ENCODE measurements at places on chromosomes 5 and 9.
A peak's percentile ranks its signal among the peaks of the same experiment; 100 is the strongest.

DNA sequence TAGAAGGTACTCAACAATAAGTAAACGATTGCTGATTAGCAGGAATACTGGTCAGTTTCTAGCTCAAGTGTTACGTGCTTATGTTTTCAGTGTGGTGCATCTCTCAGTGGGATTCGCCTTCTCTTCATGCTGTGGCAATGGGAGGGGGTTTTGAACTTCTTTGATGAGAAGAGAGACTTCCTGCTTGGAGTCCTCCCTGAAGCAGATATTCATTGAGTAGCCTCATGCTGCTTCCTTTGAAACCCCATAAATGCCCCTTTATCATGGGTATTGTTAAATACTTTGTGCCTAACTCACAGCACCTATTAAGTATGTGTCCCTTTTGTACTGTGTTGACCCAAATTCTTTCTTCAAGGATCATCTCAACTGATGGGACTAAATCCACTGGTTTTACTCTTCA lies 116.5 kb downstream of the DOCK8 start:
- no peak for DNase-seq

DNA sequence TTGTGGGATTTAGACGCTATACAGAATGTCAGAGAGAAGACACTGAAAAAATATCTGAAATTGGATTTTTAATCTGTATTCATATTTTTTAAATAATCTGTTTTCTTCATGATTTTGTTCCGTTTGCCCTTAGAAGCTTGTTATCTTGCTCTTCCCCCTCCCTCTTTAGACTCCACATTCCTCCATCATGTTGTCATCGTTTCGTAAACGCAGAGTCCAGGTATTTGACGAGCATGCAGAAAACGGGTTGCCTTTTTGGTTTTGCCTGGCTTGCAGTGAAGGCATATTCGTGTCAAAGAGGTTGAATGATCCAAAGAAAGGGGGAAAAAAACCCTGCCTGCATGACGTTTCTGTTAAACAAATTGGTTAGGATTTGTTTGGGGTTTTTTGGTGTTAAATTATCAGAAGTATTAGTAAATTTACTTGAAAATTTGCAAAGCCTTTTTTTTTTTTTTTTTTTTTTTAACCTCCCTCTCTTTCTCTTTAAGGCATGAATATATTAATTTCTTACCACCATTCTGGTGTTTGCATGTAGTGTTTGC lies 2.9 kb downstream of the SPTAN1 start:
- DNase-seq: peak; percentile 33

DNA sequence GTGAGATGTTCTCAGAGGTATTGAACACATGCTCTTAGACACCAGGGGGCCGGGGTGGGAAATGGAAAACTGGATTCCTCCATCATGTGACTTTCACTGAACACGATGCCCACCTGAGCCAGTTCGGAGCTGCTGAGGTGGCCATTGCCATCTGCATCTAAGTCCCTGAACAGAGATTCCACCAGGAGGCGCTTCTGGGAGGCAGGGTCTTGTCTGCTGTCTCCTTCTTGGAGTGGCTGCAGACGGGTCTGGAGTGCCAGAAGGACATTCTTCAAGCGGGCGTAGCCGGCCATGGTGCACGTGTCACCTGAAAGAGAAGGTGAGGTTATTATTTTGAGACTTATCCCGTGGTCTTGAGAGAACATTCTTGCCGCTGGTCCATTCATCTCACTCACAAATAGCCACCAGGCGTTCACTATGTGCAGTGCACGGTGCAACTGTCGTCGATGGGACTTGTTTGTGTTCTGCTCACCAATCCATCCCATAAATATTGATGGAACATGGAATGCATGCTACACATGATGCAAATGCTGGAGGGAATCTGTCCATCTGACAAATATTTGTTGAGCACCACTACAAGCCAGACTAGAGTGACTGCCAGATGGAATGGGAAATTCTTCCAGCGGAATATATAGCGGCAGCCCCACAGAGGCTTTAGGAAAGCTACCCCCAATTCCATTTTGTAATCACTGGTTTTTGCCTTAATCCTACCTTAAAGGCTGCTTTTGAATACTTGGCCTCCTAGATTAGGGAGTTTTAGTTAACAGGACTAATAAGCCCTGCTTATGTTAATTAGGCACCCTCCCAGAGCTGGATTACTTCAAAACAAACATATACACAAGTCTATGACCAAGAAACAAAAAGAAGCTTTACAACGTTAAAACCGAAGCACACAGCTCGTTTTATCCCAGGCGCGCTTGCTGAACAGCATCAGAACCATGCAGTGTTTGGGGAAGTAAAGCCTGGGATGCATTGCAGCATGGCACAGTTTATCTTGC lies 264.8 kb downstream of the HSPA4 start:
- DNase-seq: peak; percentile 58

GRCh38 chr5:74262544-74263207 lies 377.9 kb downstream of the ENC1 start:
- no peak for DNase-seq

GRCh38 chr9:110580850-110581249 lies 1.3 kb upstream of the SVEP1 start:
- no peak for DNase-seq

GRCh38 chr9:136110082-136111061 lies 8.3 kb downstream of the TMEM250 start:
- peak; percentile 40 for DNase-seq

- DNase-seq: no peak
Measured at GRCh38 chr5:45765561-45765960, 69.4 kb upstream of the HCN1 start.

DNA sequence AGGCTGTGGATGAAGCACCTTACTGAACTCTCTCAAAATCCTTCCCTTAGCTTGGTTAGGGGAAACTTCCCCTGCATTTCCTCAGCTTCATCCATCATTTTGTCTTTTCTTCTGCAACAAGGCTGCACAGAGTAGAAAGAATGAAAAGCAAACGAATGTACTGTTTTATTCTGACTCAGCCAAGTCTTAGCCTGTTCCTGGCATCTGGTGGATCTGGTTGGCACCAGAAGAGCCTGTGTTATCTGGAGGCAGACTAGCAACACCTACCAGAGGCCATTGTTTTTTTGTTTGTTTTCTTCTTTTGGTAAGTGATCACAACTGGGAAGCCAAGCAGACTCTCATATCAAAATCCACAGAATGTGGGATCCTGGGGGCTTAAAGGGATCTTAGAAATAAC lies 200.7 kb downstream of the FANCC start:
- DNase-seq: no peak

GRCh38 chr9:18996211-18996610 lies 36.8 kb downstream of the SAXO1 start:
- DNase-seq: no peak

DNA sequence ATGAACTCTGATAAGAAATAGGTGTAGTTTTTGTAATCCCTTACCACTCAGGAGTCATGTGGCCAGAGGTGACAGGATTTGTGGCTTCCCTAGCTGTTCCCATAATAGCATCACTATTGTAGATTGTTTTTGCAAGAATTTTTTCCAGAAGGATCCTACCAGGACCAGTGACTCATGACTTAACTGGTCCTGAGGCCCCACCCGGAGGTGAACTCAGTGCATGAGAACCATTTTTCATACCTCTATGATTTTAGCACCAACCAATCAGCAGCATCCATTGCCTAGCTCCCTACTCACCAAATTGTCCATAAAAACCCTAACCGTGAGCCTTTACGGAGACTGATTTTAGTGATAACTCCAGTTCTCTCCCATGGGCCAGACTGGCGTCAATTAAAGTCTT lies 484.8 kb downstream of the PSAT1 start:
- no peak for DNase-seq

DNA sequence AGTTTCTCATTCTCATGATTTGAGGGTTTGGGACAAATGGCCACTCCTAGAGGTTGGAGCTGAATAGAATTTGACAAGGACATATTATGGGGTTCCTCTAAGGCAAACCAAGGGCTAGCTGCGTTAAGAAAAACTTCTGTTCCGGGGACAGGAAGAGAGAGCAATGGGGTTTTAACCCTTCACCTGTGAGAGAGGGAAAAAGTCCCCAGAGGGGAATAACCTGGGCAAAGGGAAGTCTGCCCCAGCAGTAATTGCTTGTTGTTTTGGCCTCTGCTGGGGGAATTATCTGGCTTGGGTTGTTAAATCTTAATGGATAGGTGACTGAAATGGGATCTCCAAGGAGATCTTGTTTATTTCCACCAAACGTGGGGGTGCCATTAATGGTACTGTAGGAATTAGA lies 110.1 kb upstream of the MOCS2 start:
- DNase-seq: no peak

- DNase-seq: no peak
Measured at GRCh38 chr5:127997201-127997704, 86.3 kb upstream of the SLC12A2 start.

DNA sequence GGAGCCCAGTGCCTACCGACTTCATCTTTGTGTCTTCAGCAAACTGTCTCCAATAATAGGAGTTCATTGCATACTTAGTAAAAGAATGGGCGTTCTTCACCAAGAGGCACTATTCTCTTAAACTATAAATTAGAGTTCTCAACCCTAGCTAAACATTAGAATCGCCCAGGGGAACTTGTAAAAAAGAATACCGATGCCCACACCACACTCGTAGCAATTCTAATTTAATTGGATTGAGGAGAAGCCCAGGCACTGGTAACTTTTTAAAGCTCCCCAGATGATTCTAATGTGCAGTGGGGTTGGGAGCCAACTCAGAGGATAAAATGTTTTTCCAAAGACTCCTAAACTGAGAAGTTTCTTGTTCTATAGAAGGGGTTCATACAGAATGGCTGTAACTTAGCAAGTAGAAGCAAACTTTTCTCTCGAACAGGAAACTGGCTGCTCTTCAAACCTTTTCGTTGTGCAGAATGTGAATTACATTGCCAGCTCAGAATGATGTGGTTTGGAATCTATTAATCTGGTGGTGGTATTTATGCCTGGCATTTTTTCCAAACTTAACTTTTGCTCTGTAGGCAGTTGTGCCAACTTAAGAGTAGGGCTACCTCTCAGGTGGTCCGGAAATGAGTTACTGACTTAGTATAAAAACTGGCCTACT lies 26.4 kb upstream of the NFIB start:
- no peak for DNase-seq

DNA sequence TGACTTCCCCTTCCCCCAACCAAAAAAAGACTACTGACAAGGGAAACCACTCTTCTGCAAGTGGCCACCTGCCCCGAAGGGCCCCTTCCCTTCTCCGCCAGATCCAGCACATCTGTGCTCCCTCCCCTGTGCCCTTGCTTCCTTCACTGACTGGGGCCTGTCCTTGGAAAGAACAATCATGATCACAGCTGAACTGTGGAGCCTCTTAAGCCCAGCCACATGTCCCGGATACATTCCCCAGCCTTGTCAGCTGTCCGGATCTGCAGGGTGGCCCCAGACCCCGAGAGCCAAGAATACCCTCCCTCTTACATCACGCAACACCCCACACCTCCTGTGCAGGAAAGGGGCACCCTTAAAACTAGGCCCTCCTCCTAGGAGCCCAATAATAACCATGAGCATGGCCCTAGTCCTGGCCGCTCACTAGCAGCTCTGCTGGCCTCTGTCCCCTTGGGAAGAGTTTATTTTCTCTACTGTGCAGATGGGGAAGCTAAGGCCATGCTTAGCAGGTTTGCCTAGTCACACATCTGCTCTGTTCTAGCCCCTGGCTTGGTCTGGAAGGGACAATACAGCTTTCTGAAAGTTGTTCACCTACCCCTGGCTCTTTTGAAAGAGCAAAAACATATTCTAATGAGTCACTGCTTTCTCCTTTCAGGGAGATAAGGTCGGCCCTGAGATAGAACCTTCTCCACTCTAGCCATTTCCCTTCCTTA lies 3.8 kb downstream of the SPRY4 start:
- DNase-seq: no peak

DNA sequence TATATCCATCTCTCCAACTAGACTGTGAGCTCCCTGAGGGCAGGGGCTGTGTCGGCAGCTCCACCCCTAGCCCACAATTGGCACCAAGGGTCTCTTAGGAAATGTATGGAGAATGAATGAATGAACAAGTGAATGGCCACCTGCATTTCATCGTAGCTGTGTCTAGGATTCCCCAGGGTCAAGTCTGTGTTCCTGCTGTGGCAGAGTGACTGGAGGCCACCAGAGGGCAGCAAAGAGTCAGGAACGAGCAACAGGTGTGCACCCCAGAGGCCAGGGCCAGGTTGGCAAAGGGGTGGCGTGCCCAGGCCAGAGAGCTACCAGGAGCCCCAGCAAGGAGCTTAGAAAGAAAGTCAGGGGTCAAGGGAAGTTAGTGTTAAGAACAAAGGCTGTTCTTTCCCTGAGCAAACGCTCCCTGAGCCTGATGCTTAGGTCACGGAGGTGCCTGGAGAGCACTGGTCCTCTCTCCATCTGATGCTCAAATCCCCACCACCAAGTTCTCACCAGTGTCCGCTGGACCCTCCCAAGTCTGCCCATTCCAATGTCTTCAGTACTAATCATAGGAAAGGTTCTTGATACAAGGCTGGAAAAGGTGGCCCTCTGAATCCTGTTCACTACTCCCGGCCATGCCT lies 160.7 kb downstream of the PAX5 start:
- peak; percentile 56 for DNase-seq

GRCh38 chr9:136209232-136209631 lies 4.3 kb upstream of the LHX3 start:
- no peak for DNase-seq

GRCh38 chr9:80012557-80013330 lies 441.0 kb downstream of the TLE4 start:
- no peak for DNase-seq

DNA sequence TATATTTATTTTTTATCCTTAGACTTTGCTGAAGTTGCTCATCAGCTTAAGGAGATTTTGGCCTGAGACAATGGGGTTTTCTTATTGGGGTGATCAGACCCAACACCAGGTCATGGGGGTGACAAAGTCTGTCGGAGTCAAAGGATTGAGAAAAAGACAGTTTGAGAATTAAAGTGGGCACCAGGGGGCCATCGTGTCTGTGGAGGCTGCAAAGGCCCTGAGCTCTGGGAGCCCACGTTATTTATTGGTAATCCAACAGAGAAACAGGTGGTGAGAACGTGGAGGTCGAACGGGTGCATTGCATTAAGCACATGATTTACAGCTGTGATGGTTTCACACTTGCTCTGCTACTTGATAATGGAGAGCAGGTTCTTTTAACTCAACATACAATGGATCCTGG lies 102.5 kb upstream of the CDH10 start:
- DNase-seq: no peak

DNA sequence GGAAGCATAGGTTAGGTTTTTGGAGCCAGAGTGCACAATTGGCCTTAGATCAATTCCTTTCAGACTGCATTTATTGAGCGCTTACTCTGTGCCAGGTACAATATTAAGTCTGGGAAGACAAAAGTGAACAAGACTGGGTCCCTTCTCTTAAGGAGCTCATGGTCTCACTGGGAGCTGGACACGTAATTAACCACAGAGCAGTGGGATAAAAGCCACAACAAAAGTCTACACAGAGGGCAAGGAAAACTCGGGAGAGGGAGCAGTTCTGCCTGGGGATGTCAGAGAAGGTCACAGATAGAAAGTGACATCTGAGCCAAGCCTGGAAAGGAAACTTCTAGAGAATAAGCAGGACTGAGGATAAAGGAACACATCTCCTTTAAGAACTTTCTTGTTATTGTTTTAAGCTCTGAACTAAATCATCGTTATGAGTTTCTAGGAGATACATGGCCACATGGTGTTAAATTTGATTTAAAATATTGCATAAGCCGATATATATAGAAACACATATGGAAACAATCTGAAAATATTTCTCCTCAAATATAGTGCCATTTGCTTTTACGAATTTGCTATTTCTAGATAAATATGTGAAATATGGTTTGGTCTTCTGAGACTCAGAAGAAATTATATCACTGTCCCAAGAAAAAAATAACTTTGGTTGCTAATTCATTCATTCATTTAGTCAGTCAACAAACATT lies 40.1 kb upstream of the PDE8B start:
- no peak for DNase-seq

GRCh38 chr9:87889065-87889881 lies 6.6 kb downstream of the SPATA31E1 start:
- no peak for DNase-seq

GRCh38 chr9:70229579-70229978 lies 29.2 kb upstream of the SMC5 start:
- DNase-seq: no peak

Measured in HAP-1 (cell line).